ENCODE measurements at places on chromosomes 16 and 17.

DNA sequence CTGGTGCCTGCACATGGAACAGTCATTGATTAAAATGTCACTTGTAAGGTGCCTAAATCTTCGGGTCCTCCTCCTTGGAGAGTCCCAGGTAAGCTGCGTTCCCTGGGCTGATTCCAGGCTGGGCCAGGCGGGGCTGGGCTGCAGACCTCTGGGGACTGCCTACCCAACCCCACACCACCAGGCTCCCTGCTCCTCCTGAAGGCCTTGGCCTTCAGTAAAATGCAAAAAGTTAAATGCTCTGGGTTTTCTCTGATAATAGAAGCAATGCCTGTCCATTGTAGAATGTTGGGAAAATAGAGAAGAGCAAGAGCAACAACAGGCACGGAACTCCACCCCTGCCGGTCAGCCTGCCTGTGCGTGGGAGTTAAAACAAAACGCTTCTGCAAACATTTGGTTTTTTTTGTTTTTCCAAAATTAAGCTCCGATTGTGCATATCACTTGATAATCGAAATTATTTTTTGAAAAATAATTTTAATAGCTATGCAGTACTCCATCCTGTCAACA lies 363.9 kb downstream of the SEC14L1 start:
- no peak for DNase-seq

- no peak for DNase-seq
Measured at GRCh38 chr16:49780433-49780832, 75.5 kb downstream of the ZNF423 start.

GRCh38 chr16:49664221-49665215 lies 191.4 kb downstream of the ZNF423 start:
- DNase-seq, result no peak

DNA sequence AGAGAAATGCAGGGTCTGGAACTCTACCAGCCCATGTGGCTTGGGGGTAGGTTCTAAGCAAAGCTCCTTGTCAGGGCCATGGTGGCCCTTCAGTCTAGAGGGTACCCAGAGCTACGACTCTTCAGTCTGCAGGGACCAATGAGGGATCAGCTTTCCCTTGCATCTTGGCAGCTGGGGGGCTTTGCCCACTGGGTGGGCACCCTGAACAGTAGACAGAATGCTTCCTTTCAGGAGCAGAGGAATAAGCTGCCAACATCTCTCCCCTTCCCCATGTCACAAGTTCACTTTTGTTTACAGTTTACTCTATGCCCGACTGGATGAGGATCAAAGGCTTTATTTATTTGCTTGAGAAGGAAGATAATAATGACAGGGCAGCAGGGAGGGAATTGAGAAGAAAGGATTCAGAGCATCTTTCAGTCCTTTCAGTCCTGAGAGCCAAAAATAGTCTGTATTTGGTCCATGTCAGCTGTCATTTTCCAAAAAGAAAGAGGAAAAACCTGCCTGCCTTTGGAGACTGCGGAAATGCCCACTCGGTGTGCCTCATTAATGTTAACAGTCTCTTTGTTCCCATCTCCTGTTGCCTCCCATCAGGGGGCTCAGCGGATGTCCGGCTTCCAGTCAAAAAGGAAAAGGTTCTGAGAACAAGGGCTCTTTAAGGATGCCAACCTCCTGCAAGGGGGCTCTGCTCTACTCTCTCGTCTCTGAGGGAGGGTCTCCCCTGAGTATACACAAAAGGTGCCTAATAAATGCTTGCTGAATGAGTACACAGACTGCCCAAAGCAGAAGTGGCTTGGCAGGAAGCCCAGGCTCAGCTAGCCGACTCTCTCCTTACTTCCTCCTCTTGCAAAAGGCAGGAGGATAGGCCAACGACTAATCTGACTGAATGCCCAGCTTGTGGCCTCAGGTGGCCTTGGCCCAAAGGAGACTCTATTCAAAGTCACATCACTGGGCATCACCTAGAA lies 17.1 kb downstream of the TRAF4 start:
- DNase-seq, result no peak

- no peak for DNase-seq
Measured at GRCh38 chr16:24037335-24037734, 201.6 kb downstream of the PRKCB start.

DNA sequence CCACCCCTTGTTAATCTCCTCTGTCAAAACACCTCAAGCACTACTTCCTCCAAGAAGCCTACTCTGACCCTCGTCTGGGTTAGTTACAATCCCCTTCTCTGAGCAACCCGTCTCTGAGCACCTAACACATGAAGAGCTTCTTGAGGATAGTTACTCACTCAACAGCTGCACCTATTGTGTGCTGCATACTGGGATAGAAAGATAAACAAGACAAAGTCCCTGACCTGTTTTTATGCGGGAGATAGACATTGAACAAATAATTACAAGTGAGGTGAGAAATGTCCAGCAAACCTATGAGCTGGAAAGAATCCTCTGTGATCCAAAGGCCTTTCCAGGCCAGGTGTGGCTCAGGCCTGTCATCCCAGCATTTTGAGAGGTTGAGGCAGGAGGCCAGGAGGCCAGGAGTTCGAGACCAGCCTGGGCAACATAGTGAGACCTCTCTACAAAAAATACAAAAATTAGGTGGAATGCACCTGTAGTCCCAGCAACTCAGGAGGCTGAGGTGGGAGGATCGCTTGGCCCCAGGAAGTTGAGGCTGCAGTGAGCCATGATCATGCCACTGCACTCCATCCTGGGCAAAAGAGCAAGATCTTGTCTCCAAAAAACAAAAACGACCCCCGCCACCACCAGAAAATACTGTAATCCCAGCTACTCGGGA lies 5.5 kb upstream of the ZNF771 start:
- no peak for DNase-seq

GRCh38 chr17:56593646-56594319 lies at the start of gene NOG:
Gene NOG, plus strand, starts transcription at chr17:56593699. Its CDS starts 525 bp downstream, at chr17:56594224.
- DNase-seq, result no peak

DNA sequence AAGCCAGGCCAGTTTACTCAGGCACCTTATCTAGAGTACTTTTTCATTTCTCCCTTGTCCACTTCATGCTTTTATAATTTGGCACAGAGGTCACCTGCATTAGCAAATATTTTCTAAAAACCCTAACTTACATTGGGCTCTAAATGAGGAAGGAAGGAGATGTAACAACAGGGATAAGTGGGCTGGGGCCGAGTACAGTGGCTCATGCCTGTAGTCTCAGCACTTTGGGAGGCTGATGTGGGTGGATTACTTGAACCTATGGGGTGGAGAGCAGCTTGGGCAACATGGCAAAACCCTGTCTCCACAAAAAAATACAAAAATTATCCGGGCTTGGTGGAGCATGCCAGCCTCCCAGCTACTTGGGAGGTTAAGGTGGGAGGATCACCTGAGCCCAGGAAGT lies 55.9 kb downstream of the TMEM100 start:
- DNase-seq, result no peak

DNA sequence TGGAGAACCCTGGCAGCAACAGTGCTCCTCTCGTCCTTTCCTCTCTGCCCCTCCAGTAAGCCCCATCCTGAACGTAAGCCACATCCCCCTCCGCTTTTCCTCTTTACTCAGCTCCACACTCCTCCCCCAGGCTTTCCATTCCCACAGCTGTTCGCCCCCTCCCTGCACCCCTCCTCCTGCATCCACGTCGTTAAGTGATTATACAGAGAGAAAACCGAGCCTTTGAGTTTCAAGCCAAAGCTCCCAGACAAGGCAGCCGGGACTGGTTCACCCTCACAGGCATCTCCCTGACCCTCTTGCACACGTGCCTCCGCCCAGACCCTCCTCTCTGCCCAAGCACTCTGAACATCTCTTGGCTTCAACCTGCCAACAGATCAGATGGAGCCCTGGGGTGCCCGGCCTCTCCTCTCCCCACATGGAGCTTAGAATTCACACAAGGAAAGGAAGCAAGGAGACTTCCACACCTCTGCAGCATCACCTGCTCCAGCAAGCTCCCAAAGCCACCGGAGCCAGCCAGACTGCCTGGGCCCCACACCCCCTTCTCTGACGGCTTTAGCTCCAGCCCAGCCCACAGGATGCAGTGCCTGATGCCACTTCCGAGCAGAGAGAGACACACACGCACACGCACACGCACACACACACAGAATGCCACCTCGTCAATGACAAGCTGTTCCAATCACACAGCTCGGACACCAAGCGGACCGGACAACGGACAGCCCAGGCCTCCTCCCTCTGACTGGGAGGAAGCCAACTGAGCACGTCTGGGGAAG lies 99.9 kb upstream of the CCL2 start:
- DNase-seq, result no peak

GRCh38 chr16:81310045-81310644 lies 4.6 kb upstream of the GAN start:
- DNase-seq, result no peak

- no peak for DNase-seq
Measured at GRCh38 chr17:82887255-82888164, 47.7 kb upstream of the ZNF750 start.

- DNase-seq, result no peak
Measured at GRCh38 chr16:89297156-89297874, 79.8 kb downstream of the ZNF778 start.

GRCh38 chr17:77118251-77118928 lies 22.4 kb upstream of the SEC14L1 start:
- DNase-seq, result no peak

DNA sequence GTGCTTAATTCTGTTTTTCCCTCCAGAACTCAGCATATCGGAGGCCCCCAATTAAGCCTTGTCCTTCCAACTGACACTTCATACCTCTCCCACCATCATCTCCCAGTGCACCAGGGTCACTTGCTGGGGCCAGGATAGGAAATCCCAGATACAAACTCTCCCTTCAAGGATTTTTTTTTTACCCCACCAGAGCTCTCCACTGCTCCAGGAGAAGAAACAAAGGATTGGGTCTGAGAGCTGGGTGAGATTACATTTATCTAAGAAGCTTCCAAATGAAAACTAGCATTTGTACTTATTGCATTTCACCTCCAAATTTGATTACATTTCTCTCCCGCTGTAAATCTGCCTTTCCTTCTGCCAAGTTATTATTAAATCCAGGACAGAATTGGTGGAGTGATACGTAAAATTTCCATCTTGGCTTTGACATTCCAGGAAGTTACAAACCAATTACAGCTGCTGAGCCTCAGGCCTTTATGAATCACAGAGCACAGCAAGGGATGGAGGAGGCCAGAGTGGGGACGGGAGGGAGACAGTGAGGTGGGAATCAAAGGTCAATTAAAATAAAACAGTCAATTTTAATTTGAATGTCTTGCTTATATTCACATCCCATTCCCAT lies 123.5 kb downstream of the USP31 start:
- no peak for DNase-seq

DNA sequence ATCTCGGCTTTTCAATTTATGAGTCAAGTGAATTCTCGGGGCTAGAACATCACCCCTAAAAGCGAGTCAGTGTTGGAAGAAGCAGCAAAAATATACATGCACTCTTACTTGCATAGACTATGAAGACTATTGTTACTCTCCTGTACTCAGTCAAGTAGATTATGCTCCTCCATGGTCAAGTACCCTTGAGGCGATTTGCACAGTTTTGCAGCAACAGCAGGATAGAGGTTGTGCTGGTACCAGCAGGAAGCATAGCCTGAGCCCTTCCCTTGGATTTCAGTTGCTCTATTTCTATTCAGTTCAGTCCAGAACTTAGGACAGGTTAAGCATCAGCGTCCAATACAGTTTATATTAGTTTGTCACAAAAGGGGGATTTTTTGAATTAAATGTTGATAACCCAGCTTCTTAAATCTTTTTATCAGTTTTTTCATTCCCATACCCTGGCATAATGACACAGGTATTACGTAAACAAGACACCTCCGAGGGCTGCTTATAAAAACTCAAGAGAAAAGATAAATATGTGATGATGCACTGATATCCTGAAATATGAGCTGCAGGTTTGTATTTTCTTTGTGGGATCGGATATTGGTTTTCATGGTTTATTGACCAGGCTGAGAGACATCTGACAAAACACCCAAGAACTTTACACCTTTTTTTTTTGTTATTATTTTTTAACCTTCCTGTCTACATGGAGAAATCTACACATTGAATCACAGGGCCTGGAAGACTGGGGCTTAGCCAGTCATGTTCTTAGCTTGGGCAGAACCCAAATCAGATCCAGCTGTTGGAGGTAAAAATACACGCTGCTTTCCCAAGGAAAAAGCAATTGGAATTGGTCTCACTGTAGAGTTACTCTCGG lies 144.1 kb downstream of the PITPNC1 start:
- DNase-seq, result no peak

- no peak for DNase-seq
Measured at GRCh38 chr16:59198487-59198886, 464.4 kb upstream of the GOT2 start.

DNA sequence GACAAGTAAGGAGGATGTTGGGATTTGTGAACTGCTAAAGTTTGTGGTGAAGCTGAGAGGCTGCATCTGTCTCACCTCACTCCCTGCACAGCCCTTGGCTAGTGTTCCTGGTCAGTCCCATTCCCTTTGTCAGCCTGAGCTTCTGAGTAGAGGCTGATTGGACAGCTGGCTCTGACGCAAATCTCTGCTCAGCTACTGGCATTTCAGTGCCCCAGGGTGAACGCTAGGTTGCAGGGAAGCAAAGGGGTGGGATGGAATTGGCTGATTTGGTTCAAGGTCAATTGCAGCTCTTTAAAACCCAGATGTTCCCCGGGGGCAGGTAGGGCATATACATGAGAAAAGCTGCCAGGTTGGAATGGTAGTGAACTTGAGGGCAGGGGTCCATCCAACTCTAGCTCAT lies 23.1 kb upstream of the CNOT1 start:
- no peak for DNase-seq

- no peak for DNase-seq
Measured at GRCh38 chr16:4517812-4518680, 20.5 kb downstream of the CDIP1 start.

GRCh38 chr17:2453866-2454265 lies 53.0 kb upstream of the MNT start:
- DNase-seq, result no peak

DNA sequence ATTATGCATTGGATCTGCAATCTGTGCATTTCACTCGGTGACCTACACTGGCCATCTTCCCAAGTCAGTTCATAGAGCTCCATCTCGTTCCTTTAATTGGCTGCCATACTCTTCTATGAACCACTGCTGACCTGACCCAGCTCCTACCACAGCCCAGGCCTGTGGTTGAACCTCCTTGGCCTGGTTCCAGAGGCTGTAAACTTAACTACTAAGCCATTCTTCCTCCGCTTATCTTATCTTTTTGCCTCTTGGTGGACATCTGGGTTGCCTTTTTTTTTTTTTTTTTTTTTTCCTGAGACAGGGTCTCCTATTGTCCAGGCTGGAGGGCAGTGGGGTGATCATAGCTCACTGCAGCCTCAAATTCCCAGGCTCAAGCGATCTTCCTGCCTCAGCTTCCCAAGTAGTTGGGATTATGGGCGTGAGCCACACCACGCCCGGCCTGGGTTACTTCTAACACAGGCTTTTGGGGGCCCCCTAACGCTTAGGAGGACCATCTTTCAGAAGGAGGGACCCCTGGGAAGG lies 18.3 kb downstream of the COQ7 start:
- DNase-seq, result no peak

DNA sequence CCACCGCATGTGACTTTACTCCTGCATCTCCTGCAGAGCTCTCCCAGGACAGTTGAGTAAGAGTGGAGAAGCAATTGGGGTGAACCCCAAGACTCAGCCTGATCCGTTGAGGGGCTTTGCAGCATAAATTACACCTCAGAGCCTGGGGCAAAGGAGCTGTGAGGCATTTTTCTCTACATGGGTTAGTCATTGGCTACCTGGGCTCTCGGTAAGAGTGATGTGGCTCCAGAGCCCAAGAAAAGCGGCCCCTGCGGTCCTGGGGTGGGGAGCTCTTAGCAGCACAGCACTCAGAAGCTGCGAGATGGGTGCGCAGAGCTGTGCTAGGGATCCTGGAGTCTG lies 40.4 kb upstream of the C16orf78 start:
- DNase-seq, result no peak

All from GM18507 (cell line).